Stimulated activated CD8-positive, alpha-beta memory T cell treated with anti-CD3 and anti-CD28 coated beads, Interleukin-4, amount 100 ng/mL, for 4 hours (primary cell): ENCODE measurements at places on chromosomes 12 and 14.

GRCh38 chr14:91392623-91393303 lies 24.9 kb downstream of the CCDC88C start:
- no peak for DNase-seq

GRCh38 chr14:75282170-75282554 lies 3.5 kb downstream of the FOS start:
- no peak for DNase-seq

DNA sequence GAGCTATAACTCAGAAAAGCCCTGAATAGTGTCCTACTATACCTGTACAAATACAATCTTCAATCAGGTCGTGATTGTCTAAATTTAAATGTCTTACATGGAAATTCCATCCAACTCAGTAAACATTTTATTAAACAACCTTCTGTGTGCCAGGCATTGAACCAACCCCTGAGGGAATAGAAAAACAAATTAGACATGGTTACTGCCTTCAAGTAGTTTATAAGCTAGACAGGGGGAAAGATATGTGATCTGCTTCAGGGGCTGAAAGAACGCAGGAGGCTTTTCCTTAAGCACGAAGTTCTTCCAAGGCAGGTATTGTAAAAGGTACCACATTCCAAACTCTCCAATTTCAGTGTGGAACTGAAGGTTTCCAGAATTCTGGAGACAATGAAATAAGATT lies 39.7 kb upstream of the STAB2 start:
- no peak for DNase-seq

- no peak for DNase-seq
These were observed 12.7 kb downstream of the SPTLC2 start for GRCh38 chr14:77603654-77604255.

DNA sequence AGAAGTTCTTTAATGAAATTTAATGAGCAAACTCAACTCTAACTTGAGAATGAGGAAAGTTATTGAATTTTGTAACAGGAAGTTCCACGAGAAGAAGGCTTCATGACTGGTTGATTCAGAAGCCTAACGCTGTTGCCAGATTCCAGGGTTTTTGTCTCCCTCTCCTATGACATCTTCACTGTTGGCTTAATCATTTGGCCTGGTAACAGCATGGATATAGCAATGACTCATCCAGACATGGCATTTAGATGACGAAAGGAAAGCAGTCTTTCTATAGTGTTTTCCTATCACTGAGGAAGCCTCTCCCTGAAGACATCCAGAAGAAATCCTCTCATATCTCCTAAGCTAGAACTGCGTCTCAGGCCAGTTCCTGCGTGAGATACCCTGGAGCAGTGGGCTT lies 9.4 kb upstream of the KCNA1 start:
- no peak for DNase-seq

- no peak for DNase-seq
These were observed 15.8 kb upstream of the KRAS start for GRCh38 chr12:25266497-25266896.

DNA sequence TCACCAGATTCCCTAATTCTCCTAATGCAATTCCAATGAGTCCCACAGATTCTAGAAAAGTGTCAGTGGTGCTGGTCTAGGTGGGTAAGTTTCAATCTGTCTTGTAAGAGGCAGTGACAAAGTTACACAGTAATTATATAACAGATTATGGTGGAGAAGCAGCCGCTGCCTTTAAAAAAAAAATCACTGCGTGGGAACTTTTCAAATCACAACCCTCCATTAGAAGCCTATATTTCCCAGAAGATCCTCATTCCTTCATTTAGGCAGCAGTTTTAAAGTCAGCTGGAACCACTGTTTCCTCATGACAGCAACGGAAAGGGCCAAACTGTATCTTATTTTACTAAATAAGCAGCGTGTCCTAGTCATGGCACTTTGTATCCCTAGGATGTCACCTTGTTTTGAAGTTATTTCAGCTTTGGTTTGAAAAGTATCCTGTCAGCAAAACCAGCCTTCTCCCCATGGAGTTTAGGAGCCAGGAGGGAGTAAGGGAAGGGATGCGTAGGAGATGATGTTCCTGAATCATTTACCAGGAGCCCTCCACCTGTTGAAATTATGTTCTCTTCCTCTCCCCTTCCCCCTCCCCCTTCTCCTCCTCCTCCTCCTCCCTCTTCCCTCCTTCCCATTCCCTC lies 27.7 kb upstream of the DUSP6 start:
- no peak for DNase-seq

- DNase-seq = no peak
These were observed 358.6 kb downstream of the EGLN3 start for GRCh38 chr14:33592297-33592696.

DNA sequence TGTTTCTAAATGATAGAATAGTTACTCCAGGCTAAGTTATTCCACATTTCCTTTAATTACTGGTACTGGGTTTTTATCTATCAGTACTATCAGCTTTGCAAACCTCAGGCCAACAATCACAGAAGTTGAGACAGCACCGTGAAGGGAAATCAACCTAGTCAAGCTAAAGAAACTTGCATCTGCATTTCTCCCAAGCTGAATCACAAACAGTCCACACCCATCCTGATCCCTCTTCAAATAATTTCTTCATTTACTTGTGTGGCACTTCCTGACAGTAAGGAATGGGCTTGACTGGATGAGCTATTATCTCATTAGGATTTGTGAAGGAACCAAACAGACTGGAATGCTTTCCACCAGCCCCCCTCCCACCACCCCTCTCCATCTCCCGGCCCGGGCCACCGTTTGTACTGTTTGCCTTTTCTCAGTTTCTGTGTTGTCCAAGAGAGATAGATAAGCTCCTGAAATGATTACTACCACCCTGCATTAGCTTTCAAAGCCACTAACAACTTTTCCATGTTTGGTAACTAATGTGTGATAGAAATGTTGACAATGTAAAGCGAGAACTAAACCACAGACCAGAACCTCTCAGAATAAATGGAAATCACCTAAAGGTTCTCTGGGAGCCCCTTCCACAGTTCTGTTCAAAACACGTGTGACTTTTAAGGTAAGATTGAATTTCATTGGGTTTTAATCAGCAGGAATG lies 236.3 kb downstream of the SLC25A21 start:
- no peak for DNase-seq

GRCh38 chr14:101151226-101151926 lies 247.9 kb upstream of the RTL1 start:
- DNase-seq = no peak

DNA sequence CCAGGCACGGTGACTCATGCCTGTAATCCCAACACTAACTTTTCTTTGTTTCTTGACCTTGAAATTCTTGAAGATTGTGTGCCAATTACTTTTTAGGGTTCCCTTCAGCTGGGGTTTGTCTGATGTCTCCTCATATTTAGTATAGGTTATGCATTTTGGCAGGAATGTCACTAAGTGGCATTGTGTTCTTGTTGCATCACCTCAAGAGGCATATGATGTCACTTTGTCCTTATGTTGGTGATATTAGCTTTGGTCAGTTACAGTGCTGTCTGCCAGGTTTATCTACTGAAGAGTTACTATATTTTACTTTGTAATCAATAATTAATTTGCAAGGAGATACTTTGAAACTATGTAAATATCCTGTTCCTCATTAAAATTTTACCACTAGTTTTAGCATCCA lies 61.0 kb upstream of the BTG1 start:
- no peak for DNase-seq

GRCh38 chr12:76002598-76003354 lies 28.8 kb downstream of the PHLDA1 start:
- DNase-seq = no peak

- no peak for DNase-seq
These were observed 250.5 kb upstream of the FKBP4 start for GRCh38 chr12:2544230-2544629.

- no peak for DNase-seq
These were observed 19.4 kb upstream of the P2RX4 start for GRCh38 chr12:121190523-121191031.

GRCh38 chr12:117026343-117026742 lies 72.9 kb downstream of the TESC start:
- no peak for DNase-seq

DNA sequence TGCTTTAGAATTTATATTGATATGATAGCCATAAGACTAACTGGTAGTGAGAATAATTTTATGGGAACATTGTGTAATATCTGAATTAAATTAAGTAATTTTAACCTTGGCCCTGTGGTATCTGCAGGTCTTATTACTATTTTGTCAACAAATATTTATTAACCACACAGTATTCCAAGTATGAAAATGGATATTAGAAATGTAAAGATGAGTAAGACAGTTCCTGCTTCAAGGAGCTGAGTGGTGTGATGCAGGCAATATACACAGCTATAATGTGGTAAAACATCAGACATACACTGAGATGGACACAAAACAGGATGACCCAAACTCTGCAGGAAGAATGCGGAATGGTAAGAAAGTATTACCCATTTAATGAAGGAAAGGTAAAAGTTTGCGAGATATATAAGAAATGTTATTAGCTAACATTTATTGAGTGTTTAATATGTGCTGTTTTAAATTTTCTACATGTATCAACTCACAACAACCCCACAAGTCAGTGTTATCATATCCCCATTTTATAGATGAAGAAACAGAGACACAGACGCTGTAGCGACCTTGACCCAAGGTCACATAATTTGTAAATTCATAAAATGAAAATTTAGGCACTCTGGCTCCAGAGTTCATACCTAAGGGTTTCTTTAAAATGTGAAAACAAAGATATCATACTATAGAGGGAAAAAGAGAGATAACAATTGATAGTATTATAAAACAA lies 12.7 kb downstream of the ABCD2 start:
- DNase-seq = no peak

- DNase-seq = no peak
These were observed 162.8 kb upstream of the TBX3 start for GRCh38 chr12:114846771-114847170.

GRCh38 chr14:63659726-63660125 lies 18.1 kb upstream of the WDR89 start:
- DNase-seq = no peak

- no peak for DNase-seq
These were observed 26.3 kb downstream of the ANAPC5 start for GRCh38 chr12:121325922-121326396.

- no peak for DNase-seq
These were observed 199.0 kb upstream of the SLC38A2 start for GRCh38 chr12:46571608-46572007.

- DNase-seq = no peak
These were observed 39.3 kb downstream of the RPS6KA5 start for GRCh38 chr14:91021115-91021514.

DNA sequence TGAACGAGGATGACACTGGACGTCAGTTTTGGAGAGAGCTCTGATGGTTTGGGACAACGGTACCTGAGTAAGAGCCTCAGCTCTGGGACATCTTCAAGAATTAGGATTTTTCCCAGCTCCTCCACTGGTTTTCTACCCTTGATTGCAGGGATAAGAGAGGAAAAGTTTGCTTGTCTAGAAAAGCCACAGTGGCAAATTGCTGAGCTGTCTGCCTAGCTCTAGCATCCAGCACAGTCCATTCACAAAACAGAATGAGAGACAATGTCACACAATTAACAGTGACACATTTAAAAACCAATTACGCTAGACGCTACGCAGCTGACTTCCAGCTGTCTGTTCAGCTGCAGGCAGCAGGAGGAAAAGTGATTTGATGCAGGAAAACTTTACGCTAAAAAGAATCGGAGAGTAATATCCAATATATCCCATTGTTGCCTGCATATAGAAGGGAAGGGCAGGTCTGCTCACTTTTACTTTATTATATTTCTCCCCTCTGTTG lies 168.1 kb upstream of the PRICKLE1 start:
- DNase-seq = no peak

DNA sequence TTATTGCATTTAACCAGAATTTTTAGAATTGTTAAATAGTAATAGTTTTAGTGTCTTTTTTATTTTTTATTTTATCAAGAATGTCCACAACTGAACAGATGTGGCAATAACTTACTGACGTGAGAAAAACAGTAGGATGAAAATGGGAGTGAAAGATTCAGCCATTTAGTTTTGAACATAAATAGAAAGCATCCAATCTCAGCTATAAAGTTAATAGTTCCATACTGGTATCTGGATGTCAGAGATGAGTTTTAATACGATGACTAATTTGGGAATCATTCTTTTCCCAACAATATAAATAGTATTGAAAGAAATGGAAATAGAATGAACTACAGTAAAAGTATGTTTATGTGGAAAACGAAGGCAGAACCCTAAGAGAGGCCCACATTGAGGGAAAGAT lies 159.4 kb downstream of the EPS8 start:
- DNase-seq = no peak

- no peak for DNase-seq
These were observed 244.1 kb downstream of the AEBP2 start for GRCh38 chr12:19683178-19683927.

GRCh38 chr12:15495746-15496145 lies 173.4 kb downstream of the PTPRO start:
- DNase-seq = no peak

DNA sequence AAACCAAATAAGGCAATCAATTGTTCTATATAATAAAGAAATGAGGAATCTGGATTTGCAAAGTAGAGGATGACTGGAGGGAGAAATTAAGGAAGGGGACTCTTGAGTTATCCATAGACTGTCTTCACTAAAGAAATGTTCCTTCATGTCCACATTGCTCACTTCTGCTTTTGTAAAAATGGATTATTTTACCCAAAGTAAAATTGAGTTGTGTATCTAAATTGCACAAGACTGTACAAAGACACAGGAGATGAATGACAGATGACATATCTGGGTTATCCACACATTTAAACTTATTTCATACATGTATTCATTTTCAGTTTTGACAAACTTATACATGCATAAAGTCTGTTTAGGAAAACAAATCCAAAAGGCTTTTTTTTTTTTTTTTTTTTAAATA lies 11.3 kb downstream of the ATP2B1 start:
- no peak for DNase-seq

DNA sequence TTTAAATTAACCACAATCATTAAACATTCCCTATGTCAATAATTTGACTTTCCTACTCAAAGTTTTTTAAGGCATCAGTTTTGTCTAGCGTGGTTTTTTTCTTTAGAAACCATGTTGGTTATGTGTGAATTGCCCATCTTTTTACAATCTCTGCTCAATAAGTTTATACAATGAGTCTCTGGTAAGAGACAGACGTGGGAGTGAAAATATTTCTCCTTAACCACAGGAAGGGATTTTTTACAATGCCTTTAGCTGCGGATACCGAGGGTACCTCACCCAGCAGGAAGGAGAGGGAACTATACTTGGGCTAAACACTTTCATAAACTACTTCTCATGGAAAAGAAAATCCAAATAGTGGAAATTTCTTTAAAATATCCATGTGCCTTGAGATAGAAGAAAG lies 191.4 kb upstream of the BCL2L14 start:
- DNase-seq = no peak

DNA sequence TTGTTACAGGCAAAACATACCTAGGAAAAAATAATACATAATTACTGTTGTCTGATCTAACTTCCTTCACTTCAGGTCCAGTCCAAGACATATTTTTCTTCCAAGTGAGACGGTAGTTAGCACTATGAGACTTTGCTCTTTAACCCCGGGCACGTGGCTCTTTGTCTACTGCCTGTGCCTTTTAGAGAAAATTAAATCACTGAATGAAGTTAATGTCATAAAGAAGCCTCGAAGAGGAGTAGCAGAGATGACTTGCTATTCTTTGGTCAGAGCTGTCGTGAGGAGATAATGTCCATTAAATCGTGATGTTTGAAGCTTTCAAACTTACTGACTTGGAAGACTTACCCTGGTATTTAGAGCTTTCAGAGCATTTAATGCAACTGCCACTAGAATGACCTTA lies 8.7 kb downstream of the TESPA1 start:
- no peak for DNase-seq
